ENCODE measurements at places on chromosomes 5 and 9.

GRCh38 chr9:93309889-93310425 lies 126.0 kb downstream of the WNK2 start:
- no peak for DNase-seq

- DNase-seq = peak; percentile 74
Measured at GRCh38 chr5:150523472-150524350, 15.8 kb downstream of the NDST1 start.

DNA sequence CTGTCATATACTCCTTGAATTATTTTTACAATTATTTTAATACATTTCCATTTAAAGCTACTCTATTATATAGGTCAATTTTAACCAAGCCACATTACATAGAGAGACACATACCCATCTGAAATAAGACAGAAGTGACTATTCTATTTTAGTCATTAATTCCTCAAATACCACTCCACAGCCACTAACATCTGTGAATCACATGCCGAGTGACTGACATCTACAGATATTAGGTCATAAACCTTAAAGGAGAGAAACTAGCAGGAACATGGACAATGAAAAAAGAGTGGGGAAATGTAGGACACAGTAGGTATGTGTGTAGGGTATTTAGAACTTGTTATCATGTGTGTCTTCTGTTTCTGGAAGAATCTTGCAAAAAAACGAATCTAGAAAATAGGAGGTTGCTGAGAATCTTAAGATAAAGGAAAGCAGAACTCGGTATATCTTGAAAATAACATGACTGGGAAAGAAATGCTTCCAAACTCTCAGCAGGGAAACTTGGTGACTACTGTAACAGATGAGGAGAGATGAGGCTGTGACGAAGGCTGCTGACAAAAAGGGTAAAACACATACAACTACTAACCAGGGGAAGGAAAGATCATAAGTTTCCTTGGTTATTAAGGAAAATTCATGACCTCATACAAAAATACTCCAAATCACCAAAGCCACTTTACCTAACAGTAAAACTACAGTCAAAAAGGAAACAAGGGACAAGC lies 84.6 kb downstream of the PLPP1 start:
- no peak for DNase-seq

DNA sequence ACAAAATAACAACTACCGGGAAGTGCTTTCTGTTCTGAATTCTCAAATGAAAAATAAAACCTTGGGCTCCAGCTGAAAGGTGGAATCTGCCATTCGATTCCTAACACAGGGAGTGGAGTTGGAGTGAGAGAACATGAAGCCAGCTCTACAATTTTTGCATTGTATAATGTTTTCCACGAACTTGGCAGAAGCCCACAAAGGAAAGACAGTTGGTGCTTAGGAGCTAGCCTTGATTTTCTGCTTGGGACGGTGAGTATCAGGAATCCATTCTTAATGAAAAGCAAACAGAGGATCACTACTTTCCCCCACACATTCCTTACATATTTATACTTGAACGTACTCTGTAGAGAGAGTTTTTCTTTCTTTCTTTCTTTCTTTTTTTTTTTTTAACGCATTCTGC lies 74.2 kb upstream of the FBXL7 start:
- DNase-seq = no peak

- DNase-seq = no peak
Measured at GRCh38 chr5:32309761-32310160, 3.0 kb downstream of the MTMR12 start.

DNA sequence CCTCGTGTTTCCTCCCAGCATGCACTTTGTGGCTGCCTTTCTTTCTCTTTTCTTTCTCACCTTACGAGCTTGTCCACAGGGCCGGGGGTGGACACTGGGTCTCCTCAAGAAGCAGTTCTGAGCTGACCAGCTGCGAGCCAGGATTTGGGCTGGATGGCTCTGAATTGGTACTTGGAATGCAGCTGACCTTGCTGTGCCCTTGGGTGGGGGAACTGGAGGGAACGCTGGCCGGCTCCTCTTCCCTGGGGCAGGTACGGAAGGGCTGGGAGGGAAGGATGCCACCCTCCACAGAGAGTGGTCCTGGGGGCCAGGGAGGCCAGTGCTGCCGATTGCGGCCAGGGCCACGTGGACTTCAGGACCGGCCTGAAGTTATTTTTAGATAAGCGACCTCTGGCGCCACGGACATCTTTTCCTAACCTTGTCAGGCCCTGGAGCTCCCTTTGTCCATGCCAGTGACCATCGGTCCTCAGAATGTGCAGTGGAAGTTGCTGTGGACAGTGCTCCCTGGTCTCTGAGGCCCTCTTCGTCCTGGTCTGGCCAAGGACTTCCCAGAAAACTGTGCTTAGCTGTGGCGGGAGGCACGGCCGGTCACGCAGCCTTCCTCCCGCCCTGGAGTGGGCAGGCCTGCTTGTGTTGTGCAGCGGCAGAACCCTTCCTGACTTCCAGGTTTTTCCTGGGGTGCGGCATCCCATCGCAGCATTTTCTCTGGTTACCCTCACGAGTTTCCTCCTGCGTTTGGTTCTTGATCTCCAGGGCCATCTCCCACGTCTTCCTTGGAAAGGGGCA lies 13.5 kb upstream of the AHRR start:
- DNase-seq = no peak

Measured in hypothalamus (tissue), 51 donors.